MCF 10A (cell line): ENCODE measurements at places on chromosomes 11 and 22. TPM values are rescaled to one million over a fixed set of nuclear protein-coding genes. Genes with fewer than 3 reads are reported as not detected.

The MPPED2 gene
- total RNA-seq: not detected in 2 replicates

The CEP126 gene
- 3.1 and 4.3 TPM in 2 replicates for total RNA-seq

The SLC35E4 gene
- total RNA-seq: 2.9 and 3.4 TPM in 2 replicates

The EHF gene
- total RNA-seq: 0.54 and 1.1 TPM in 2 replicates

GRCh38 chr22:32020117-32020516 is 22.9 kb upstream of the SLC5A1 start:
- H3K4me3 ChIP-seq: no peak overlapping the region
- peak; percentile 96 for DNase-seq
- no peak overlapping the region for H3K27ac ChIP-seq
- no peaks in the 10 kb centered on the region for H3K36me3 ChIP-seq
- peaks cover 18% of the 10 kb centered on the region for H3K4me1 ChIP-seq
- H3K27me3 ChIP-seq: peaks cover 15% of the 10 kb centered on the region

GRCh38 chr11:75346912-75347647 is 4.4 kb downstream of the ARRB1 start:
- H3K27me3 ChIP-seq: no peaks in the 10 kb centered on the region
- no peak overlapping the region for H3K4me3 ChIP-seq
- DNase-seq: no peak
- H3K27ac ChIP-seq: no peak overlapping the region
- H3K36me3 ChIP-seq: peaks cover 5% of the 10 kb centered on the region

GRCh38 chr11:113457784-113458183 is 17.4 kb downstream of the DRD2 start:
- no peaks in the 10 kb centered on the region for H3K4me1 ChIP-seq
- no peaks in the 10 kb centered on the region for H3K36me3 ChIP-seq
- H3K4me3 ChIP-seq: no peak overlapping the region
- DNase-seq: no peak

DNA sequence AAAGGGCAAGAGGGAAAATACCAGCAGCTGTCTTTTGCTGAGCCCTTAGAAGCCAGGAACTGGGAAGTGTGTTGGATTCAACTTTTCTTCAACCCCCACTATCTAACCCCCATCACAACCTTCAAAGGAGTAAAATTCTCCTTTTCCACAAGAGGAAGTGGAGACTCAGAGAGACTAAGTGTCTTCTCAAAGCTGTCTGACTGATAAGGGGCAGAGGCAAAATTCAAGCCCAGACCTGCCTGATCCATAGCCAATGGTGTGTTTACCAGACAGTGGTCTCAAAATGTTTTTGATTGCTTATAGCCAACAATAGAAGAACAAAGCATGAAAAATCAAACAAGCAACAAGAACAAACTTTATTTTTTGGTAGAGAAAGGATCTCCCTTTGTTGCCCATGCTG is 707.0 kb downstream of the NTM start:
- H3K36me3 ChIP-seq: no peaks in the 10 kb centered on the region
- no peak overlapping the region for H3K4me3 ChIP-seq
- H3K4me1 ChIP-seq: no peaks in the 10 kb centered on the region
- H3K27me3 ChIP-seq: no peaks in the 10 kb centered on the region

- no peak overlapping the region for H3K27ac ChIP-seq
- no peak for DNase-seq
- no peak overlapping the region for H3K4me3 ChIP-seq
- no peaks in the 10 kb centered on the region for H3K36me3 ChIP-seq
- H3K4me1 ChIP-seq: no peaks in the 10 kb centered on the region
Observed at GRCh38 chr11:103749158-103749557, 287.3 kb upstream of the DDI1 start.

- H3K4me3 ChIP-seq: no peak overlapping the region
- no peaks in the 10 kb centered on the region for H3K4me1 ChIP-seq
- no peaks in the 10 kb centered on the region for H3K36me3 ChIP-seq
- no peak for DNase-seq
- H3K27ac ChIP-seq: no peak overlapping the region
Observed at GRCh38 chr11:19409307-19409706, 168.6 kb upstream of the E2F8 start.

DNA sequence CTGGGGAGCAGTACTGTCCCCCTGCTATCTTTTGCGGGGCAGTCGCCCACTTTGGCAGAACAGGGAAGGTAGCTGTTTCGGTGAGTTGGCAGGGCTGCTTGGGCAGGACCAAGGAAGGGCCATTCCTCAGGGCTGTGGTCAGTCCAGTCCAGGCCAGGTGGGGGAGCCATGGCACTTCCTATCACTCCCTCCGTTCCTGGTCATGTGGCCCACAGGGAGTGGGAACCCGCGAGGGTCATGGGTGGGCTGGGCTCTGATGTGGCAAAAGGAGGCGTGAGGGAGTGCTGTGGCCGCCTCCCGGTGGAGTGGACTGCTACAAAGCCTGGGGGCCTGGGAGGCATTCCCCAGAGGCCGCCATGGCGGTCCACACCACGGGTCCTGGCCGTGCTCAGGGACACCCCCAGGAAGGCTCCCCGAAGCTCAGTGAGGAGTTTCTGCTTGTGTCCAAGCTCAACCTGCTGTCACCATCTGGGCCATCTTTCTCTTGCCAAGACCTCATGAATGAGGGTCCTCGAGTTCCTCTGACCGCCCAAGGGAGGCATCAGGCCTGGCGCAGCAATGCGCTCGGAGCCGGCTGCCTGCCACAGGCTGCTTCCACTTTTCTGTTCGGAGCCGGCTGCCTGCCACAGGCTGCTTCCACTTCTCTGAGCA is 11.9 kb downstream of the CHID1 start:
- no peak for DNase-seq
- no peak overlapping the region for H3K4me3 ChIP-seq
- peaks cover 27% of the 10 kb centered on the region for H3K36me3 ChIP-seq
- no peaks in the 10 kb centered on the region for H3K4me1 ChIP-seq

DNA sequence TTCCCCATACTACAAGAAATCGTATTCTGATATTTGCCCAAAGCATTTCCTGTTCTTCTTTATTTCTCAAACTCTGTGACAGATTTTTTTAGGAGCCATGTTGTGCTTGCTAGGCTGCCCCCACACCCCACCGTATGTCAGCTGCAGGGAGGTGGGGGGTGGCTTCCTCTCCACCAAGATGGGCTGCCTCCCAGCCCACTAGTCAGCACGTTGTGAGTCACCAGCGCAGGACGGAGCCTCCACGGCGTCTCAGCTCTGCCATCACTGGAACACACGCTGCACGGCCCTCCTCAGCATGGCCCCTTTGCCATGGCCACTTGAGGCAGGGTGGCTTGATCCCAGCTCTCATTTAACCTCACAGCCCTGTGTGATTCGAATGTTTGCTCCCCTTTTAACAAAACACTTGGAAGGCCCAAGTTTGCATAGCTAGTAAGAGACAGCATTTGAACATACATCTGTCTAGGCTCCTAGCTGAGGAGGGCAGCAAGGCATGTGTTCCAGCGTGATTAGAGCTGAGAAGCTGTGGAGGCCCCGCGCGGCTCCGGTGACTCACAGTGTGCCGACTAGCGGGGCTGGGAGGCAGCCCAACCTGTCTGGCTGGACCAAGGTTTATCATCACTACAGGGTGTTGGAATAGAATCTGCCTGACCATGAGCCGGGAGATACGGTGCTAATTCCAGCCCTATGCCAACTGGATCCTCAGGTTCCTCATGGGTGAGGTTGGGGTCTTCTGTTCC is 180.7 kb upstream of the NCAM1 start:
- peaks cover 4% of the 10 kb centered on the region for H3K4me1 ChIP-seq
- DNase-seq: peak; percentile 36
- peaks cover 39% of the 10 kb centered on the region for H3K27me3 ChIP-seq
- H3K4me3 ChIP-seq: no peak overlapping the region
- no peak overlapping the region for H3K27ac ChIP-seq

DNA sequence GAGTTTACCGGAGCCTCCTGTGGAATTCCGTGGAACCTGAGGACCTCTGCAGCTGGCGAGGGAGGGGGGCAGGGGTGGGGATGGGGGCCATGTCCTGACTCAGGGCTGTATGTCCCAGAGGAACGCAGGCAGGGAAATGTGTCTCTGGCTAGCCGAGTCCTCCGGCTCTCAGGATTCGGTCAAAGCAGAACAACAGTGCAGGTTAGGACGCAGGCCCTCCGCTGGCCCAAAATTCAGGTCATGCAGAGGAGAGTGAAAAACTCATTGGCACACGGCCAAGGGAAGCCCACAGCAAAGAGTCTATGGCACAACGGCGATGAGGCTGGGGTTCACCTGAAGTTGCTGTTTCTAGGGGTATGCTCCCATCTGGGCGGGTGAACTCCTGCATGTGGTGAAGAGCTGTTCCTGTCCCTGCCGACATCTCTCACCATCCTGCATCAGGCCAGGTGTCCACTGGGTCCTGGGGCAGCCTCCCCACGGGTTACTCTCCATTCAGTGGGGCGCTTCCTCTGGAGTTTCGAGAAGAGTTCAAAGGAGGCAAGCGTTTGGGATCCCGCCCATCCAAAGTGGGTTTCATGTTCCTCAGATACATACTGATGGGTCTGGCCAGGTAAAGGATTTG is 1055.3 kb downstream of the BRD1 start:
- no peaks in the 10 kb centered on the region for H3K4me1 ChIP-seq
- no peak overlapping the region for H3K27ac ChIP-seq
- H3K27me3 ChIP-seq: no peaks in the 10 kb centered on the region
- no peak for DNase-seq

DNA sequence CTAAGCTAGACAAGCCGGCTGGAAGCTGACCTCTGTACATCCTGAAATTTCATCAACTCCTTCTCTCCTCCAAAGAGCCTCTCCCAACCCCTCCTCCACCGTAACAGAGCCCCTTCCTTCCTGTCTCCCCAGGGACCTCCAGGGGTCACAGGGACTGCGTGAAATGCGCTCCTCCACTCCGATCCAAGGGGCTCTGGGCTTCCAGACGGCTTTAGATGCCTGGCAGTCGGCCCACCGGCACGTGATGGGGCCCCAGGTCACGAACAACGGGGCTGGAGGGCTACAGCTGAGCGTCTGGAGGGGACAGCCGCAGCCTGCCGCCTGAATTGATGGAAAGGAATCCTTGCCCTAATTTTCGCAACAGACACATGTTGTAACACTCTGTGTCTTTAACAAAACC is 264.1 kb downstream of the MN1 start:
- no peak for DNase-seq
- H3K27me3 ChIP-seq: no peaks in the 10 kb centered on the region
- no peak overlapping the region for H3K4me3 ChIP-seq
- no peaks in the 10 kb centered on the region for H3K36me3 ChIP-seq
- no peaks in the 10 kb centered on the region for H3K4me1 ChIP-seq

DNA sequence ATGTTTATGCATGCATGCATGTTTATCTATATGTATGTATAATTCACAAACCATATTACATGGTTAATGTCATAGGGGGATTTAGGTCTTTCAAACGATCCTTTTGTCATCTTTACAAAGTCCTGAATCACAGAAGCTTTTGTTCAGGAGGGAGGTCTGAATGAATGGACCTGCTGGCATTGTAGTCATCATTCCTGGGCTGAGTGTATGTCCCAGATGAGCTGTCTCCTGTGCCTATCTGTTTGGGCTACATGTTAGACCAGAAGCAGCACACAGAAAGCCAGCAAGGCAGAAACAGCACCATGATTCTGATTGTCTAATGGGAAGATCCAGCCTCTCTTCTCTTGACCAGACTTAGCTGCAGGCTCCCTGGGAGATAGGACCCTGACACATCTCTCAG is 69.5 kb downstream of the ADM start:
- H3K4me1 ChIP-seq: no peaks in the 10 kb centered on the region
- DNase-seq: no peak
- no peaks in the 10 kb centered on the region for H3K27me3 ChIP-seq
- no peak overlapping the region for H3K27ac ChIP-seq
- H3K36me3 ChIP-seq: no peaks in the 10 kb centered on the region

DNA sequence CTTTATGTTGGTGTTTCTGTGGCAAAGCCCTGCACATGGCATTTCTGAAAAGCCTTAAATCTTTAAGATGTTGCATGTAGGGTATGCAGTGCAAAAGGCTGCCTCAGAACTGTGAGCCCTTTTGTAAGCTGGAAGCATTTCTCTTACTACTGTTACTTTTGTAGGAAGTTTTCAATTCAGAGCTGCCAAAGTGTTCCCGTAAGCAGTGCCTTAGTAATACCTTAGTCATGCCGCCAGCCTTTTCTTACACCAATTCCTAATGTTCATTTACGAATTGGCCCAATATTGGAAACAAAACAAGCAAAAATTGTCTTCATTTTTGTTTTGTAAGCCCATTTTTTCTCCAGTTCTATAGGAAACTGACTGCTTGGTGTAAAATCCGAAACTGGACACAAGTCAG is 67.4 kb upstream of the RASSF10 start:
- no peak for DNase-seq
- no peak overlapping the region for H3K27ac ChIP-seq
- no peaks in the 10 kb centered on the region for H3K4me1 ChIP-seq
- peaks cover 55% of the 10 kb centered on the region for H3K36me3 ChIP-seq
- no peaks in the 10 kb centered on the region for H3K27me3 ChIP-seq

DNA sequence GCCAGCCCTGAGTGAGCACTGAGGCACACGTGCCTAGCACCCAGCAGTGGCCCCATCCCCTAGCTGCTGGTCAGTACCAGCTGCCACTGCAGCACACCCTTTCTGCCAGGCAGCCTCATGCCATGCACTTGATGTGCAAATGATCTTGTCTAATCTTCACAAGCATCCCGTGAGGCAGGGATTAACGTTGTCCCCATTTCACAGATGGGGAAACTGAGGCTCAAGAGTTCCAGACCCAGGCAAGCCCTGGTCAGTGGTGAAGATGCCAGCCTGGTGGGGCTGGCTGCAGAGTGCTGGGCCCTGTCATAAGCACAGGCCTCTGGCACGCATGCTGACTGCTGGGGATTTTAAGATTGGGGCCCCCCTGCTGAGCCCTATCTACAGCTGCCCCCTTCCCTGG is 8.4 kb upstream of the CDKN1C start:
- H3K36me3 ChIP-seq: no peaks in the 10 kb centered on the region
- no peak overlapping the region for H3K4me3 ChIP-seq
- H3K4me1 ChIP-seq: peaks cover 18% of the 10 kb centered on the region
- H3K27me3 ChIP-seq: no peaks in the 10 kb centered on the region
- DNase-seq: no peak
- no peak overlapping the region for H3K27ac ChIP-seq

DNA sequence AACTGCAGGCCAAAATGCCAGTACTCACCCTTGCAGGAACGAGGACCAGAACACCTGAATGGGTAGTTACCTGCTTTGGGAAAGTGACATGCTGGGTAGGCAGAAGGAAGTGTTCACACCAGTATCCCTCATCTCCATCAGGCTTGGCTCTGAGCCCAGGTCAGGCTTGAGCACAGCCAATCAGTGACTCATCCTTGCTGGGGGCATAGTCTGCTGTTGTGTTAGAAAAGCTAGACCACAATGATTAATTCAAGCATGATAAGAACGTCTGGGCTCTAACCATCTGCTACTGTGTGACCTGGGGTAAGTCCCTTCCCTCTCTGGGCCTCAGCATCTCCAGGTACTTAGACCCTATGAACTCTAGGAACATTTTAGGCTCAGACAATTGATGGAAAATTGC is 450.4 kb downstream of the MIAT start:
- no peak overlapping the region for H3K27ac ChIP-seq
- no peaks in the 10 kb centered on the region for H3K27me3 ChIP-seq
- peak; percentile 95 for DNase-seq
- H3K4me3 ChIP-seq: no peak overlapping the region
- H3K4me1 ChIP-seq: peaks cover 36% of the 10 kb centered on the region
